Naive thymus-derived CD4-positive, alpha-beta T cell (primary cell): ENCODE measurements at places on chromosomes 12 and 14. TPM values are rescaled to one million over a fixed set of nuclear protein-coding genes. Genes with fewer than 3 reads are reported as not detected.
A peak's percentile ranks its signal among the peaks of the same experiment; 100 is the strongest.

DNA sequence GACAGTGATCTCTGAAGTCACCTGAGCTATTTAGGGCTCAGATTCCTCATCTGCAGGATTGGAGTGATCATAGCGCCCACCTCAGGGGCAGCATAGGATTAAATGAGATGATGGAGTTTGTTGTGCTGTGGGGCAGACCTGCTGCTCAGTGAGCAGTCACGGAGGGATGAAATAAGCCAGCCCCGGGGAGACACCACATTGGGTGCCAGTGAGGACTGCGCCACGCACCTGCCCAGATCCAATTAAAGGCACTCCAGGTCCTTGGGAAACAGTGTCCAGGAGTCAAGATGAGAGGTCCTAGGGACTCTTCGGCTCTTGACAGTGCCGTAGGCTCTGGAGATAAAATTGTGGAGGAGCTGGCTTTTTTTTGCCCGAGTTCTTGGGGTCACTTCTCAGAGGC, 166.2 kb downstream of the ADGRD1 start:
- H3K4me3 ChIP-seq: no peak overlapping the region
- no peak overlapping the region for H3K27ac ChIP-seq
- H3K27me3 ChIP-seq: no peaks in the 10 kb centered on the region
- no peak for DNase-seq
- H3K4me1 ChIP-seq: no peaks in the 10 kb centered on the region
- no peaks in the 10 kb centered on the region for H3K36me3 ChIP-seq

PAPLN gene
- 0.34 TPM for total RNA-seq

ZNF385A gene
- 1.3 TPM for total RNA-seq

DNA sequence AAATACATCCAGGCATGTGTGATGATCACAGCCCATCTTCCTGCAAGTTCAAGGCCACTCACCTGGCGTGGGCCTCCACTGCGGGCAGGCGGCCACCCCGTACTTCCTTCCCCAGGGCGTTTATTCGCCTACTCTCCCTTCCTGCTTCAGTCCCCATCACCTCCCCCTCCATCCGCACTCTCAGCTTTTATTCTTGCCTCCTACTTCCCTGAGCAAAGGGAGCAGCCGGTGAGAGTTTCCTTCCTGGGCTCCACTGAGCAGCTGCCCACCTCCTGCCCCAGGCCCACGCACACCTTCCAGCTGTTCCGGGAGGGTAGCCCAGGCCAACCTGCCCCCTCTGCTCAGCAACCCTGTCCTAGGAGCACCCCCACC, 4.1 kb downstream of the CYP46A1 start:
- H3K36me3 ChIP-seq: peaks cover 5% of the 10 kb centered on the region
- H3K27me3 ChIP-seq: peaks cover 3% of the 10 kb centered on the region
- peaks cover under 1% of the 10 kb centered on the region for H3K4me1 ChIP-seq
- no peak for DNase-seq

TEAD4 gene
- total RNA-seq: not detected

DNA sequence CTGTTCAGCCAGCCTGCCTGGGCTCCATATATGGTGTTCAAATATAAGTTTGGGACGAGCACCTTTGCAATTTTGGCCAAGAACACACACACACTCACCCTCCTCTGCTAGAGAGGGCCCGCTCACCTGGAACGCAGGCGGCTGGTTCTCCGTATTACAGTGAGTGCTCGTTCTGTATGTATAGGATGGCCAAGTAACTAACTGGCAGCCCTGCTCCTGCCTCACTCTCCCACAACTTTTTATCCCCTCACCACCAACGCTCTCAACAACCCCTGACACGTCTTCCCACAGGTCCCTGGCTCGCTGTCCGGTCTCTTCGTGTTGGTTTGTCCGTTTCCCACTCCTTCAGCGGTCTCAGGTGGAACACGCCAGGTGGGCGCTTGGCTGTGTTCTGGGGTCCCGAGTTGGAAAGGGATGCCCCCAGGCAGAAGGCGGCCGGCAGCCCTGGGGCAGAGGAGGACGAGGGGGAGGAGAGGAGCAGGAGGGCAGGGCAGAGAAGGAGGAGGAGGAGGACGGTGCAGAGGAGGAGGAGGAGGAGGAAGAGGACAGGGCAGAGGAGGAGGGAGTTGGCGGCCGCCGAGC, 398 bp upstream of the MSRB3 start:
- no peak for DNase-seq
- H3K4me3 ChIP-seq: no peak overlapping the region
- H3K36me3 ChIP-seq: no peaks in the 10 kb centered on the region
- no peaks in the 10 kb centered on the region for H3K4me1 ChIP-seq

GRCh38 chr12:53287741-53288216, 7.6 kb upstream of the PFDN5 start:
- H3K27me3 ChIP-seq: no peaks in the 10 kb centered on the region
- H3K4me3 ChIP-seq: no peak overlapping the region
- DNase-seq: peak; percentile 76

GRCh38 chr12:837548-837947, 85.2 kb downstream of the WNK1 start:
- no peaks in the 10 kb centered on the region for H3K4me1 ChIP-seq
- no peaks in the 10 kb centered on the region for H3K36me3 ChIP-seq

DNA sequence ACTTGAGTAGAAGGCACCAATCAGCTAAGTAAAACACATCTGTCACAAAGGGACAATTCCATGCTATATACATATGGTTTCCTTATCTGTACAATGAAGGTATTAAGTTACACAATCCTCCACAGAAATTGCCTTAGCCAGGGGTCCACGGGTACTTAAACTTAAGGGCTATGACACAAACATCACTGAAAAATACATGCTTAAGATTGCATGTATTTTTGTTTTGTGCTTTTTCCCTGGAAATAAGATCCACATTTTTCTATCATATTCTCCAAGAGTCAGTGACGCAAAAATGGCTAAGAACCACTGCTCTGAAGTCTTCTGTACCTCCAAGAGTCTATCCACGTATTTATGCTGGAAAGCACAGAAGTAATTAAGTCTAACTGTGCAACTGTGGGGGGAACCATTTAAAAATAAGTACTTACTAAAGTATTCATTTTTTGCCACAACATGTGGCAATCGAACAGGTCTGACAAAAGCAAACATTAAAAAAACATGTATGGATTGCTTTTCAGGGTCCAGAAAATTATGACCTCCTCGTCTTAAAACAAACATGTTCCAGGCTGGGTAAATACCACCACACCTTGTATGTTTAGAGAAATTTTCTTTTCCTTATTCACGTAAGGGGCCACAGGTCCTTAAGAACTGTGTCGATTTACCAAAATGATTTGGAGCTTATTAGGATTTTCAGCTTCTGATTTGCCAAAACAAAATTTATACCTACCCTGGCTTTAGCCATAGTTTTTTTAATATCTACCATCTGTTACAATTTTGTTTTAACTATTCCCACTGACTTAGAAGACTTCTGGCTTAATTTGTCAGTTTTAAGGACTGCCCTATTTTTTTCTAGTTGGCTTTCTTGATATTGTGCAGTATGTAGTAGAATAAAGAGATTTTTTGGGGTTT, 2.8 kb downstream of the SLC38A2 start:
- peaks cover 37% of the 10 kb centered on the region for H3K36me3 ChIP-seq
- H3K27me3 ChIP-seq: no peaks in the 10 kb centered on the region
- H3K27ac ChIP-seq: peak overlapping the region; percentile 89
- DNase-seq: no peak

DNA sequence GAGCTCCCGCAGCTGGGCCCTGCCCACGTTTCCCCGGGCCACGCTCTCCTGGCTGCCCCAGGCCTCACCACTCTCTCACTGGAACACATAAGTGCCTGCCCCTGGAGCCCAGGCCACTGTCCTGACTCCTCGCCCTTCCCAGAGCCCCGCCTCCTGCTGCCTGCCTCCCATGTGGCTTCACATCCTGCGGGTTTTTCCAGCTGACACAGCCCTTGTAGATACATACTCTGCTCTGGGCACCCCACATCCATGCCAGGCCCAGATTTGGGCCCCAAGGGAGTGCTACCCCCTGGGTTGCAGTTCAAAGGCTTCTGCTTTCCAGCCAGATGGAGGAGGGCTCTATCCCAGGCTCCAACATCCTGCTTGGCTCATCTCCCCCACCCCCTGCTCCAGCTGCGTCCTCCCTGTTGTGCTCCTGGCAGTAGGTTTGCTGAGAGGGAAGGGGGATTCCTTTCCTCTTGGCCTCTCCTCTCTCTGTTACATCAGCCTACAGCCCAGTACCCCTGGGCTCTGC, 60.1 kb downstream of the TSPAN9 start:
- no peak for DNase-seq
- H3K27ac ChIP-seq: no peak overlapping the region
- H3K4me1 ChIP-seq: no peaks in the 10 kb centered on the region

LTB4R gene
- total RNA-seq: 14.1 TPM
